ENCODE measurements at places on chromosomes 16 and 17.

DNA sequence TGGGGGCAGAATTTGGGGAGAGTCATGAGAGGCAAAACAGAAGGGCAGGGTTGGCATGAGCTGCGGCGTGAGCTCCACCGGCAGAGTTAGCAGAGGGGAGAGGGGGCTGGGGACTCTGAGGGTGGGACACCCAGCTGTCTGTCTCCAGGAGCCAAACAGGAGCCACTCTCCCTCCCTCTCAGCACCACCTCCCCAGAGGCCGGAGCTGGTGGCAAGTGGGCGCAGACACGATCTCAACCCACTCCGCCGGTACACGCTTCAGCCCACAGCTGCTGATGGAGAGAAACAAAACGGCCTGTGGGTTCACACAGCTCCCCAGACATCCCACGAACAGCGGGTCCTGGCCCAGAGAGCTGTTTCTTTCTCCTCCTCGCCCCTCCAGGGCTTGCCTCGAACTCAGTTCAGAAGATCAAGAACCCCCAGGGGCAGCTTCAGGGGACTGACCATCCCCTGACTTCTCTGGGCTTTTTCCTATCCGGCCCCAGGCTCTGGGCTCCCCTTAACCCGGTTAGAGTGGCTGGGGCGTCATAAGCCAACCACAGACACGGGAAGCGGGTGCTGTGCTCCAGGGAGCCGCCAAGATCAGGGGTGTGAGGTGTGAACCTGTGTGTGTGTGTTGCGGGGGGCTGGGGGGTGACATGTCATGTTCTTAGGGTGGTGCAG lies 7.6 kb downstream of the RHBDF2 start:
- no peak for DNase-seq

DNA sequence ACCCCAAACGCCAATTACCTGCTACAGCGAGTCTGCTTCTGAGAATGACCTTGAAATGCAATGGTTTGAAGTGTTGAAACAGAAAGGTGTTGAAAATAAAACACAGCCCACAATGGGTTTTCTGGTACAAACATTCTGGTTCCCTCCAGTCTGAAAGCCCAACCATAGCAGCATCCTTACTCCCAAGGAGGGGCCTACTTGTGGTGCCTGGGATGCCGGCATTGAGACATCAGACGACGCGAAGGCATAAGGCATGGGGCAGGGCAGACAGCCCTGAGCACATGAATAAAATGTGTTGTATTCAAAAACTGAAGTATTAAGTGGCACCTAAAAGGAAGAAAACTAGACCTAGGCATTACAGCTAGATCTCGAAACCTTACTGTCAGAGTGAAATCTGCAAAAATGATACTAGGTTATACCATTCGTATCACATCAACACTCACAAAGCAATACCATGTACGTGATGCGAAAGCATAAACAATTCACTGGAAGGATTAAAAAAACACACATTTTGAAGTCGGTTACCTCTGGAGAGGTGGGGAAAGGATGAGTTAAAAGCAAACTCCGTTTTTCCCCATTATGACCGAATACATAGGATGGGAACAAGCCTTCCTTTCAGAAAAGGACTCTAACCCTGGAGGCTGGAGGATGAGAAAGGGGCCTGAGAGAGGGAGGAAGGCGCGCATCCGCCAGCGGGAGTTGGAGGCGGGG lies 702 bp downstream of the NUDT21 start:
- DNase-seq, result no peak

- DNase-seq, result no peak
These were observed 4.6 kb downstream of the GFOD2 start for GRCh38 chr16:67714522-67714921.

DNA sequence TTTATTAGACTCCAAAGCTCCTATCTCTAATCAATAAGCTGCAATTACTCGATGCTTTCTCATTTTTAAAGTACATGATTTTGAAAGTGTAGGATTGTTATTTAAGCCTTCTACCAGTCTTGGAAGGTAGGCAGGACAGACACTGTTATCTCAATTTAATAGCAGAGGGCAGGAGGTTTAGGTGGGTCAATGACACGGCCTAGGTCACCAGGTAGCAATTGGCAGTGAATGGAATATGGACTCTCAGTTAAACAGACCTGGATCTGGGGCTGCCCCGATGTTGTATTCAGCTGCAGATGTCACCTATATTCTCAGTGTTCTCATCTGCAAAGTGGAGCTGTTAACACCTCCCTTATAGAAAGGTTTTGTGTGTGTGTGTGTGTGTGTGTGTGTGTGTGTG lies 124.4 kb upstream of the ANKFN1 start:
- DNase-seq, result no peak

GRCh38 chr17:62188713-62189112 lies 123.6 kb upstream of the MED13 start:
- no peak for DNase-seq
